Naive B cell (primary cell): ENCODE measurements at places on chromosomes 3 and 15. TPM values are rescaled to one million over a fixed set of nuclear protein-coding genes. Genes with fewer than 3 reads are reported as not detected.

- no peak for DNase-seq
Observed at GRCh38 chr3:184805351-184806038, 6.5 kb upstream of the VPS8 start.

GRCh38 chr15:32885713-32886112 is 167.9 kb downstream of the GREM1 start:
- DNase-seq = no peak

DNA sequence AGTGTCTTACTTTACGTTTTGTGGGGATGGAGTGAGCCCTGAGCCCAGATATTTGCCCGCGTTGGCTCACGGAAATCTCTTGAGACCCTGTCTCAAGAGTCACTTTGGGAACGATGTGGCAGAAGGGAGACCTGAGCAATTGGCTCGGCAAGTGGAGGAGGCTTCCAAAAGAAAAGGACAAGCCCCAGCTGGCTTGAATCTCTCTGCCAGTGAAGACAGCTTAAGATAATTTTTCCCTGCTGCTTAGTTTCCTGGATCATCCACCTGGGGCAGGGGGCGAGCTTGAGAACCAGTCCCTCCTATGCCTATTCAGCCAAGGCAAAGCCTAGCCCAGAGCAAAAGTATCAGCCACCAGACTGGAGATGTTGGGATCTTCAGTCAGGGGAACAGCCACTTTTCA is 708 bp downstream of the SEC22A start:
- no peak for DNase-seq

GRCh38 chr15:73403171-73403570 is 34.4 kb upstream of the HCN4 start:
- DNase-seq = no peak

The CDHR4 gene
- polyA plus RNA-seq = not detected
